ENCODE measurements at places on chromosomes 12 and 14.

GRCh38 chr12:124555168-124556073 is 12.0 kb downstream of the NCOR2 start:
- no peak for DNase-seq

DNA sequence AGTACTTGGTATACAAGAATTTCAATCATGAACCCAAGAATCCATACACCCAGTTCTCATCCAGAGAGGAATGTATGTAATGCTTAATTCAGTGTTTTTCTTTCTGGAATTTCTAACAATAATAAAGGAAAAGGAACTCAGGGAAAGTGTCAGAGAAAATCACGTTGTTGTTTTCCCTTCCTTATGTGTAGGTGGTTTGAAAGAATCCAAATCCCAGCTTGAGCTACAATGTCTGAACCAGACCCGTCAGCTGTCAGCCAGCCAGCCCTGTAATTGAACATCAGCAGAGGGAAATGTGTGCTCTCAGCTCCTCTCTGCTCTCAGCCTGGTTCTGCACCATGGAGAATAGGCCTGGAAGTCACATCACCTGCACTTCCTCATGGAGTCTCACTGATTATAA is 126.5 kb downstream of the TMEM30B start:
- DNase-seq = no peak

GRCh38 chr14:76277586-76278130 is 98.3 kb upstream of the ESRRB start:
- no peak for DNase-seq

DNA sequence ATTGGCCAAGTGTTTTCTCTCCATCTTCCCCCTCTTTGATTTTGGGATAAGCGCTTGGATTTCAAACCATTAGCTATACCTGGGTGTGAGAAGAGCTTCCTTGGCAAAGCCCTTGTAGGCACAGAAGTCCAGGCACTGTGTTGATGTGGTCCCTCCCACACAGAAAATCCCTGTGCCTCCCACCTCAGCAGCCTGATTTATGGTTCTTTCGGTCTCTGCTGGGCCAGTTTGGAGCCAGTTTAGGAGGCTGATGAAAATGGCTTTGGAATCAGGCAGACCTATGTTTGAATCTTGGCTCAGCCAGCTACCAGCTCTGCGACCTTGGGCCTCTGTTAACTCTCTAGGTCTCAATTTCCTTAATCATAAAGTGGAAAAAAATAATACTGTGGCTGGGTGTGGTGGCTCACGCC is 9.6 kb upstream of the IFT81 start:
- no peak for DNase-seq

- no peak for DNase-seq
Measured at GRCh38 chr12:130877333-130877732, 5.5 kb downstream of the RAN start.

GRCh38 chr12:79086541-79087296 is 222.1 kb downstream of the SYT1 start:
- DNase-seq = no peak

DNA sequence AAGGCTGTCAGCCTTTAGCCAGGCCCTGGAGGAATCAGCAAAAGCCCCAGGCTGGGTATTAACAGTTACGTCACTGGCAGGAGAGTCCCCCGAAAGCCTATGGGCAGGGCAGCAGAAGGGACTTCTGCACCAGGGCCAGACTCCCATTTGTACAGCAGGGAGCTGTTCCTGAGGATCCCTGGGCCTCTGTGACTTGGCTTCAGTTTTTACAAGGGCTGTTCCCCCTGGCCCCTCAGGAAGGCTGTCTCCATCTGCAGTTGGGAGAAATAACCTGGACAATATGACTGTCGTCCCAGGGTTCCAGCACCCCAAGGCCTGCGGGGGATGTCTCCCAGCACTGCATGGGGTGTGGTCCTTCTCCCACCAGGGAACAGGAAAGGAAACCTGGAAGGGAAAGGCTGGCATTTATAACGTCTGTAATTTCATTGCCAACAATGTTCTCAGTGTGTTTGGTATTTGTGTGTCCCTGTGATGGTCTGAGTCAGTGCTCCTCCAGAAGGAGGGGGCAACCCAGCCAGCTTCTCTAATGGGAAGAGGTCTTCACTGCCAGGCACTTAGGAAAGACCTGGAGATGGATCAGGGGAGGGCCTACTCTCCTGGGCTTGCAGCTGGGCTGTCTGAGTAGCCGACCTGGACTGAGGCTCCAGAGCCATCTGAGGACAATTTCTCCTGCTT is 42.4 kb downstream of the ERH start:
- DNase-seq = no peak

GRCh38 chr14:30996892-30997659 is 28.4 kb upstream of the AP4S1 start:
- DNase-seq = no peak

DNA sequence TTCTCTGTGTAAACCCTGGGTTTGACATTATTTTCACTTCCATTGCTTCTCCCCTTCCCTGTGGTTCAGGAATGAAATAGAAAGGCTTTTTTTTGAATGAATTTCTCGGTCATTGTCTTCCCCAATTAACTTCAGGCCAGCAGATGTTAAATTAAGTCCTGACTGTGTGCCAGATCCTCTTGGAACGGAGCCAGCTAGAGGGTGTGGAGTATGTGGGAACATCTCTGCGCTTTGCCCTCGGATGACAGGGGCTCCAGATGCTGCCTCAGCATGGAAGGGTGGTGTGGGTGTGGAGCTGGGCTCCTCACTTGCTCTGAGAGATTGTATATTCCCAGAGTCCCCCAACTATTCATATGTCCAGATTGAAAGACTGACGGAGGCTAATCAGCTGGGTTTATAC is 13.1 kb downstream of the KRT85 start:
- no peak for DNase-seq

GRCh38 chr12:123369229-123369628 is 4.6 kb upstream of the SBNO1 start:
- DNase-seq = no peak

GRCh38 chr14:104138098-104138717 is at the start of gene KIF26A:
KIF26A (plus strand) TSS chr14:104138587; CDS start chr14:104138723, 136 bp downstream.
- no peak for DNase-seq

DNA sequence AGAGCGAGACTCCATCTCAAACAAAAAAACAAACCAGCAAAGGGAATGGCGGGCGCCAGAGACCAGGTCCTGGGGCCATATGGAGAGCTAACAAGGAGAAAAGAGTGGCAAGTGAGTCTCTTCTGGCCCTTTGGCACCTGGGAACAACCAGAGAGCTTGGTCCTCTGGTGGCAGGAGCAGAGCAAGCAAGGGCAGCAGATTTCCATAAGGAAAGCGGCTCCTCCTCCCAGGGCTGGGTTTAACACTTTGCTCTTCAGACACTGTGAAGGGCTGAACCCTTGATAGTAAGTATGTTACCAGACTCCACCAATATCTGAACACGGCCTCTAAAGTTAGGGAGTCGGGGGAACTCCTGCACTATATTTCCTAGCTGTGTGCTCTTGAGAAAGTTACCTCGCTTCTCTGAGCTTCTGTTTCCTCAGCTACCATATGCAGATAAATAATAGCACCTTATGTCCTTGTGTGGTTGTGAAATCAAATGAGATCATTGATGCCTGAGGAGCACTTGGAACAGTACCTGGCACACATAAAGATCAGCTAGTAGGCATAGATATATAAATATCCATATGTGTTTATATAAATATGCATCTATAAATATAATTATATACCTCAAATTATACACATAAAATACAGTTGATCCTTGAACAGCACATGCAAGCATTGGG is 33.4 kb upstream of the PLEKHG6 start:
- no peak for DNase-seq

DNA sequence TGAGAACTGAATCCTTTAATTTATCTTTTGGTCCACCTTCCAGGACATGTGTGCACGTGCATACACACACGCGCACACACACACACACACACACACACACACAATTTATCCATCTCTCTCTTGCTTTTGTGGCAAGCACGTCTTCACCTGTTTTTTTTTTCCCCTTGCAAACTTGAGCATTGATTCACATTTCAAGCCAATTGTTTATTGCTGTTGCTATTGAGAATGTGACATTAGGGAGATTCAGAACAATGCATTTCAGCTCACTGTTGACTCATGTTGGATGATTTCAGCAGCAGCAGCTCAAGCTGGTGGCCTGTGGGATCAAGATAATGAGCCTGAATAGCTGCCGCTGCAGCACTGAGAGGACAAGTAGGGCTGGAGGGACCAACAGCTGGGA is 128.9 kb downstream of the SNAPC1 start:
- DNase-seq = no peak

DNA sequence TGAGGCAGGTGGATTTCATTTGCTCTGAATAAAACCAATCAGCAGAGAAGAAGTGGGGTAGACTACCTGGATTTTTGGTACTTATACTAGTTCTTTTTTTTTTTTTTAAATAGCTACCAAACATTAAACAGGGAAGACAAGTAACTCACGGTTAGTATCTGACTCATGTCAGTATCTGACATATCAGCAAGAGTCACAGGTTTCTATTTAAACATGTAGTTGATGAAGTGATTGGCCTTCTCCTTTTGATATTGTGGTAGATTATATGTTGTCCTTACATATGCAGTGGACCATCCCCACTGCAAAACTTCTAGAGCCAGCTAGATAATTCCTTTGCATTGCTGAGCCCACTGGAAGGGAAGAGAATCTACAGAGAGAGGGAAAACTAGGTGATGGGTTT is 208.0 kb downstream of the ANO6 start:
- DNase-seq = no peak

- no peak for DNase-seq
Measured at GRCh38 chr12:91178139-91178561, 4.5 kb downstream of the DCN start.

DNA sequence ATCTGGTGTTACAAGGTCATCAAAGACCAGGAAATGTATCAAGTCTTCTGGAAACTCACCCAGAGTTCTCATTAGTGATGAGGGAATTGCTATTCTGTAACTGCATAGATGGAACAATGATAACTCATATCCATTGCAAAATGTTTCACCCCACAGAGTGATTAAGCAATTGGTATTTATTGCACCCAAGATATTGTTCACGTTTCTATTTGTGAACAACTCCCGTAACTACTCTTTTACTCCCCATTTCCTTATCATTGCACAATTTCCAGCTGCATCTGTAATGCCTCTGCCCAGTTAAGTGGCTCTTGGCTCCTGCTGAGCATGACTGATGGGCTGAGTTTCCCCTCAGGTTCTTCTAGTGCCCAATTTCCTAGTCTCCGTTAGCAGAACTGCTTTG is 108.7 kb upstream of the PRICKLE1 start:
- DNase-seq = no peak

- no peak for DNase-seq
Measured at GRCh38 chr14:81289516-81289915, 68.8 kb upstream of the GTF2A1 start.

- no peak for DNase-seq
Measured at GRCh38 chr12:87406926-87407325, 622.3 kb downstream of the C12orf50 start.

GRCh38 chr12:119913536-119914330 is 36.6 kb upstream of the CIT start:
- DNase-seq = no peak

GRCh38 chr14:63457498-63457897 is 85.7 kb downstream of the PPP2R5E start:
- no peak for DNase-seq

- DNase-seq = no peak
Measured at GRCh38 chr14:80930095-80930494, 11.4 kb downstream of the CEP128 start.

- DNase-seq = no peak
Measured at GRCh38 chr12:3218228-3219171, 141.3 kb downstream of the TSPAN9 start.

DNA sequence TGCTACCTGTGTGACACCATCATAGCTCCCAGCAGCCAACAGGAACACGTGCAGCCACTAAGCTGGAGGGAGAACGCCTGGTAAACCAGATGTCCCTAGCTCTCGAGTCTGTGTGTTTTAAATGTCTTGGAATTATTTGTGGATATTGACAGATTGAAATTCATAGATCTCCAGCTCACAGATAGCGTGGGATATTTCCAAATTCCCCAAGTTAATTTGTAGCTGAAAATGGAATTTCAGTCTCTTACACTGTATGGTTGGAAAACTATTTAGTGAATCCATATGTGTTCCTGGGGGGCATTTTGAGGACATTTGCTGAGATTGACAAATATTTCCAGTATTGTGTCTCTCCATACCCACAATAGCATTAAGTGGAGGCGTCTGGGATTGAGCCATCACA is 618.6 kb upstream of the TMEM132C start:
- DNase-seq = no peak

- DNase-seq = no peak
Measured at GRCh38 chr12:81249976-81250375, 172.1 kb downstream of the ACSS3 start.

GRCh38 chr12:114265036-114265435 is 140.9 kb downstream of the TBX5 start:
- DNase-seq = no peak

DNA sequence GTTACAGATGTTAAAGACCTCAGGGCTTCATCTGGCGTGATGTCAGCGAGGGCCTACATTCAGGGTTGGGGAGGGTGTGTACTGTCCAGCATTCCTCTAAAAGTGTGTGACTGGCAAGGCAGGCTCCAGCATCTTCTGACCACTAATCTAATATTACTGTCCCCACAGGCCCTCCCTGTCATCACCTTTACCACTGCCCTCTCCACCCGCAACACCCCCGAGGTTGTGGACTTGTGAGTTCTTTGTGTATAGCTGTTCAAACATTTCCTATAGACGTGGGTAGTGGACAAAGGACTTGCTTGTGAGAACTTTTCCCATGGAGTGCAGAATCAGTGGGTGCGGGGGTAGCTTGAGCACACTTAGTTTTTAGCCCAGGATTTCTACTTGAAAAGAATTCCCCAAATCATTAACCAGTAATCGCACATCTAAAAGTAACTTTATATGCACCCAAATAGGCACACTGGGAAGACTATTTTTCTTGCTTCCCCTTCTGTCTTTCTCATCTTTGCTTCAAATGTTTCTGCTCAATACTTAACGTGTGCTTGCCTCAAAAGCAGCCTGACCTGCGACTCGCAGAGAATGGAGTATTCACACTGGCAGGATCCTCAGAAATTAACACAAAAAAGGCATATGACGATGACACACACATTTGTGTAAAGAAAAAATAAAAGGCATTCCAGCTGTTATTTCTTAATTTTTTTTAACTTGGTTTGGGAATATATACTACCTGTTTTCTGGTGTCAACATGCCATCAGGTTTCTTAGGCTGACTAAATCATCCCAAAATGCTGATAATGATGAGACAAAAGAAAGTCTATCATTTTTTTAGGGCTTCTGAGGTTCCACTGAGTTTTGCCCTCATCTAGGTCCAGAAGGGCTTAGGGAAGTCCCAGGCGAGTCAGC is 158.4 kb upstream of the HIF1A start:
- no peak for DNase-seq

DNA sequence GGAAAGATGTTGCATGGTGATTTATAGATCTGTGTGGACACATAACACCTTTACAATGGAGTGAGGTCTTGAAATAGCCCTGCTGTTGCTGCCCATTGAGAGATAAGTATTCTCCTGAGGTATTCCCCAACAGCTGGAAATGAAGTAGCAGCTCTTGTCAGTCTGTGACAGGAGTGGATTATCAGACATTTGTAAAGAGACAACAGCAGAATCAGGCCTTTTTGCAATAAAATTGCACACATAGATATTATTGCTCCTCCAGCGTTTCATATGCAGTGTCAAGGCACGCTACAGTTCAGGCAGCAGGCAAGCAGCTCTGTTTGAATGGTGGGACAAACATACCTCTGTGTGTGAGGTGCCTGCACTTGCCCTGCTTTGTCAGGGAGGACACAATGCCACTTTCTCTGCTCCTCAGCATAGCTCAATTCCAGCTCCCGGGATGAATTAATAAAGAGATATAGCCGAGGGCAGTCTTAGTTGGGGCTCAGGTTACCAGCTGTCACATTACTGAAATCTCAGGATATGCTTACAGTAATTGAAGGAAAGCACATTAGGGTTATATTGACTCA is 49.4 kb downstream of the BICD1 start:
- no peak for DNase-seq

Data from activated naive CD4-positive, alpha-beta T cell treated with Interleukin-2 at 50 U/mL for 16 hours (primary cell).